HT1080 (cell line): ENCODE measurements at places on chromosomes 2 and 18.

DNA sequence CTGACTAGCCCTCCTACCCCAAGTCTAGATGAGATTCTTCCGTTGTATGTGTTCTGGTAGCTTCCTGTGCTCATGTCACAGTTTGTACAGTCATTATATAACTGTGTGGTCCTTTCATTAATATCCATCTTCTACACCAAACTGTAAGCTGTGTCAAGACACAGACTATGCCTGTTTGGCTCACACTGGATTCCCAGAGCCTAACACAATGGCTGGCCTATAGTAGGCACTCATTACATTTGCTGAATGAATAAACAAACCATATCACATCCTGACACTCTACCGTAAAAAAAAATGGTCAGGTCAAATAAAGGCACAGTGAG, 72.6 kb downstream of the ANKRD44 start:
- DNase-seq = no peak

DNA sequence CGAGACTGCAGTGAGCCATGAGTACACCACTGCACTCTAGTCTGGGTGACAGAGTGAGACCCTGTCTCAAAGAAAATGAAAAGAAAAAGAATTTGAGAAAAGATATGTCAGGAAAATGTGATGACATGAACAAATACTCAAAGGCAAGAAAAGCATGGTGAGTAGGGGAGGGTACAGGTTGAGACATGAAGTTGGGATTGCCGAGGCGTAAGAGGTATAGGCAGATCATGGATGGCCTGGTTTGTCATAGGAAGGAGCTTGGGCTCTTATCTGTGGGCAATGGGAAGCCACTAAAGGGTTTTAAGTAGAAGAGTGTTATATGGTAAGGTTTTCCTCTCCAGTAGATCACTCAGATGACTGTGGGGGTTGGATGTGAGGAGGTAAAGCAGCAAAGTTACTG, 32.3 kb downstream of the SPAST start:
- no peak for DNase-seq

- peak; percentile 6 for DNase-seq
These were observed 14.3 kb upstream of the RAPH1 start for GRCh38 chr2:203549406-203549805.

DNA sequence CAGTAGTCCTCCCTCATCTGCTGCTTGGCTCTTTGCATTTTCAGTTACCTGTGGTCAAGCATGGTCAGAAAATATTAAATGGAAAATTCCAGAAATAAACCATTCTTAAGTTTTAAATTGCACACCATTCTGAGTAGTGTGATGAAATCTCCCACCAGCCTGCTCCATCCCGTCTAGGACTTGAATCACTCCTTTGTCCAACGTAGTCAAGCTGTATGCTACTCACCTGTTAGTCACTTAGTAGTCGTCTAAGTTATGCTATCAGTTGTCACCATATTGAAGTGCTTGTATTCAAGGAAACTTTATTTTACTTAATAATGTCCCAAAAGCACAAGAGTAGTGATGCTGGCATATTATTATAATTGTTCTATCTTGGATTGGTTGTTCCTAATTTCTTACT, 172.5 kb downstream of the FIGN start:
- DNase-seq = peak; percentile 49

DNA sequence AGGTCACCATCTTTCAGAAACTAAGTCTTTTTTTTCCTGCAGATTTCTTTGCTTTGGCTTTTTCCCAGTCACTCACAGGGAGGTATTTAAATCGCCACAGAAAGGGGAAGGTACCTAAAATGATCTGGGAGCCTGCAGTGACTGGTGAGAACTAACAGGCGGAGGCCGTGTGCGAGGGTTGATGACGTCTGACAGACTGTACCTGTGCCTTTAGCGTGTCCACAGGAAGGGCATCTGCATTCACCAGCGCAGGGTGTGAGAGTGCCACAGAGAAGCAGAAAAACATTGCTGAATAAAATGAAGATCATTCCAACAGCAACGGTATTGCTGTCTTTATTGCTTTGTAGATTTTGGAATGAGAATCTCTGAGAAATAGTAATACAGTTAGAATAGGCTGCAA, 5.7 kb downstream of the CTDP1 start:
- DNase-seq = no peak

DNA sequence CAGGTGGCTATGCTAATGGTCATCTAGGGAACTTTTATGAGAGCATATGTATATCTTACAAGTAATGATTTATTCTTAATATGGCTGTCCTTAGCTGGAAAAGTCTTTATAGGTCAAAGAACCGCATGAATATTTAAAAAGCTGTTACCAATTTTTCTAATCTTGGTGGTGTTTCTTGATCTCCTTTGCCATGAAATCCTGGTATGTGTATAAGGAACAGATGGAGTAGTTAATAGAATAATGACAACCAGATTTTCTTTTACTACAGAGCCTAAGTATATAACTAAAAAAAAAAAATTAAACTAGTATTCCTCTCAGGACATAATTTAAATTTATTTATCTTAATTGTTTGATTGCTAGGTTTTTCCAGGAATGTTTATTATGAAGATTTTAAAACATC, 74.5 kb downstream of the RHBDD1 start:
- no peak for DNase-seq

GRCh38 chr2:239359196-239359912, 41.5 kb downstream of the HDAC4 start:
- DNase-seq = no peak

GRCh38 chr2:235563056-235563910, 69.4 kb downstream of the AGAP1 start:
- DNase-seq = no peak

DNA sequence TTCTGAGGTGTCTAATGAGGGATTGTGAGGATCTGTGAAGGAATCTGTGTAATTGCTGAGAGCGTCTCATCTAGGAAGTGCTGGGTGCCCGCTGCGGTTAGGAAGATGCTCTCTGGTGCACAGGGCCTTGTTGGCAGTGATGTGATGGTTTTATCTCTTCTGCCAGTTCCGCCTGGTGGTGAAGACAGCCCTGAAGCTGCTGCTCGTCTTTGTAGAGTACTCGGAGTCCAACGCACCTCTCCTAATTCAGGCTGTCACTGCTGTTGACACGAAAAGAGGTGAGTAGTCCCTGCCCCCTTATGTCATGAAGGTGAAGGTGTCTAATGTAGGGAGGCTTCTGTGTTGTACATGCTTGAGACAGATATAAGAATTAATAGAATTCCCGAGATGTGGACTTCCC, 234.2 kb downstream of the TPGS2 start:
- no peak for DNase-seq
